ENCODE measurements at places on chromosomes 7 and 10.
A peak's percentile ranks its signal among the peaks of the same experiment; 100 is the strongest.

GRCh38 chr10:124732931-124733570 is 11.1 kb downstream of the FAM53B start:
- no peak for DNase-seq

GRCh38 chr7:43431020-43431595 is 151.8 kb upstream of the STK17A start:
- no peak for DNase-seq

GRCh38 chr7:119903085-119903484 is 369.9 kb upstream of the KCND2 start:
- no peak for DNase-seq

DNA sequence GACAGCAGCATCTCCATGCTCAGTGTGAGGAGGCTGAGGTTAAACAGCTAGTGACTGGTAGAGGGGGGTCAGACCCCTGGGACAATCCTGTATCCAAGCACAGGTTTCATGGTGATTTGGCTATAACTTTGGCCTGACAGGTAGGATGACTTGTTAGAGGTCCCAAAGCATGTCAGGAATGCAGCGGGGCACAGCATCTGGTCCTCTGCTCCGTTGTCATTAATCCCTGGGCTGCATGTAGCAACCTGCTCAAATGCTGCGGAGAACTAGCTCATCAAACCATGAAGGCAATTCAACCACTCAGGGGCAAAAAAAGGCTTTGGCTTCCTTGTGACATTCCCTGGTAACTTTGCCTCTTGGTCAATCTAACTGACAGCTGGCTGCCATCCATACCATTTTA is 26.8 kb downstream of the WNT2 start:
- DNase-seq = no peak

DNA sequence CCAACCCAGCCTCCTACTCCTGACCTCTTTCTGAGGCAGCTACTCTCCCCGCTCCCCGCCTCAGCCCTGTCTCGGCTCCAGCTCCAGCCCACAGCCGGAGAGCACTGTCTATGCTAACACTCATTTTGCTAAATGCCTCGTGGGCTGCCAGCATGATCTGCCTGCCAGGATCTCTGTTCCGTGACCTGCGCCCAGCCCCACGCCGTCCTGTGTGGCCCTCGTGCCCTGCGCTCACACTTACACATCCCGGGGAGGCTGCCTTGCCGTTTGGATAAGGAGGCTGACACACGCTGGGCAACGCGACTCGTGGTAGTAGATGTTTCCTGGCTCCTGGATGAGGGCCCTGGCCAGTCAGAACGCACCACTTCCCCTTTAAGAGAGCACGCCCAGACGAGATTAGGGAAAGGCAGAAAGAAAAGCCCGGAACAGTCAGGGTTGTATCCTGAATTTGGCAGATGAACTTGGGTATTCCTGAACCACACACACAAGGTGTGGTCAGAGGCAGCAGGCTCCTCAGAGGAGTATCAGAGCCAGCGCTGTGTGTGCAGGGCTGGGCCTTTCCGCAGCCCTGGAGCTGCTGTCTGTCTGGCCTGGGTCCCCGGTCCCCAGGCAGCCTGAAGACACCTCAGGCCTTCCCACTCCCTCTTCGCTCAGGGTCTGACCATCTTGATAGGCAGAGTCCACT is 97.7 kb upstream of the EFCAB10 start:
- DNase-seq = peak; percentile 82

Measured in right lobe of liver (tissue), 6 donors.